Activated T-cell treated with anti-CD3 and anti-CD28 coated beads for 48 hours (primary cell): ENCODE measurements at places on chromosomes 6 and 20.

DNA sequence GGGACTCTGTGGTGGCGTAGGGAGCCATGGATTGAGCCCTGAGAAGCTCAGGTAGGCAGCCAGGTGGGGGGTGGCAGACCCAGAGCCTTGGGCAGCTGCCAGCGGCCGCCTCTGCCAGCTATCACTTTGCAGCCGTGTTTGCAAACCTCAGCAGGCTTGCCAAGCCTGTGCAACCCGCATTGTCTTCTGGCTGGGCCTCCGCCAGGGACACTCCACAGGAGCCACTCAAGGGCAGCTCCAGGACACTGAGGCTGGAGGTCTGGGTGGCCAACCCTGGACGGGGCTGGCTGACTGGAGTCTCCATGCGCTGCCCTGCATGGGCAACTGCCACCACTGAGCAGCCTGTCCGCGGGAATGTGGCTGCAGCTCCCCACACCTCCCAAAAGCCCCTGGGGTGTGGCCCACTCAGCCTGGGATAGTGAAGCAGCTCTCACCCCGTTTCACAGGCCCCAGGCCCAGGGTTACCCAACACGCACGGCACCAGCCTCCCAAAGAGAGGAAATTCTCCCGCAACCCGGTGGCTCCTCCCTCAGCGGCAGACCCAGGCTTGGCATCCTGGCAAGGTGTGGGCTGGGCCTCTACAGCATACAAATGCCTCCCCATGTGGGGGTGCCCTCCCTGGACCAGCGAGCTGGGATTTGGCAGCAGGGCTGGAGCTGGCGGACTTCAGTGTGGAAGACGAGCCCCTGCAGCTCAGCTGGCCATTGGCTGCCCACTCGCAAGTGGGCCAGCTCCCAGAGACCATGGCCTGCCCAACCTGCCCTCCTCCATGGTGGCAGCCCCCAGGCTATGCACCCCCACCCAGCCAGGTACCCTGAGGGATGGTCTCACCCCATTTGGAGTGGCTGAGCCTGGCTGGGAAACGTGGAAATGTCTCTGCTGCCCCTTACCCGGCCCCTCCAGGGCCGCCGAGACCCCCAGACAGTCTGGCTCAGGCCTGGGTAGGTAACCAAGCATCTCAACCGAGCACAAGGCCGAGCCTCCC is 2.9 kb downstream of the CHRNA4 start:
- DNase-seq: no peak

DNA sequence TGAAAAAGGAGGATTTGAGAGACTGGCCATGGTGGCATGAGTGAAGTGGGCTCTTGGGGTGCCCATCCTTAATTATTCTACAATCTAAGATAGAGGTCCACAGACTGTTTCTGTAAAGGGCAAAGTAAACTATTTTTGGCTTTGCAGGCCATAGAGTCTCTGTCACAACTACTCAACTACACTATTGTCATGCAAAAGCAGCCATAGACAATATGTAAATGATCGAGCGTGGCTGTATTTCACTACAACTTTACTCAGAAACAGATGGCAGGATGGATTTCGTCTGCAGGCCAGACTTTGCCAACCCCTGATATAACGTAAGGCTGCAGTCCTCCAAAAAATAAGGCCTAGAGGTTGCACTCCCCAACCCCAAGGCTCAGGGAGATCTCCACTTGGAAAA is 58.2 kb upstream of the NAA20 start:
- no peak for DNase-seq

GRCh38 chr6:132961610-132962009 is 147.2 kb downstream of the RPS12 start:
- no peak for DNase-seq

DNA sequence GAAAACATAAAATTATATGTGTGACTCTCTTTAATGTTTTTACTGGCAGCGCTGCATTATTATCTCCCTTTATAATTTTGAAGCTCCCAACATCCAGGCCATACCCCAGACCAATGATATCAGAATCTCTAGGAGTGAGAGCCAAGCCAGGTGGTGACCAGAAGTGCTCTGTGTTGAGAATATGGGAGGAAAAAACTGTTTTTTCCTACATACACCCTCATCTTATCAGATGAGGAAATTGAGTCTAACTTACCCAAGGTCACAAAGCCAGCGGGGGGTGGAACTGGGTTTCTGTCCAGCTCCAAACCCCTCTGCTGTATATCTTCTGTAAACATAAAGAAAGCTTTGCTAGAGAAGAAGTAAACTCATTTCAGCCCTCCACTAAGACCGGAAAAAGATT is 42.5 kb downstream of the LY86 start:
- no peak for DNase-seq

DNA sequence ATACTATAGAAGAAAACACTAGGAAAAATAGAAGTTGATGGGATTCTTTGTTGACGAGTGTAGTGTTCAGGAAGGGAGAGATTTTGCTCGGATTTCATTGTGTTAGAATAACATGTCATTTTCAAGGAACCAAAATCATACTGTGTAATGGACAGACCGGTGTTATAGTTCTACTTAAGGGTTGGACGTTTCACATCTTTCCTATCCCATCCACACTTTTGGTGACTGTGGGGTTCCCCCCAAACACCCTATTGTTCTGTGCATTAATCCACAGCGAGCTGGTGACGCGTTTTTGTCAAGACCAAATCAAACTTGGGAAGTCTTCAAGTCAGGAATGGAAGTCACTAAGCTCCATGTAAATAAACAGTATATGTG is 43.3 kb downstream of the TRIM27 start:
- no peak for DNase-seq
